ENCODE measurements at places on chromosomes 2 and 18.

- no peak for DNase-seq
Observed at GRCh38 chr2:170436077-170436943, 258.4 kb downstream of the MYO3B start.

- no peak for DNase-seq
Observed at GRCh38 chr2:74441170-74441689, 507 bp downstream of the RTKN start.

GRCh38 chr2:72144632-72145288 lies 2.9 kb downstream of the CYP26B1 start:
- DNase-seq, result no peak

DNA sequence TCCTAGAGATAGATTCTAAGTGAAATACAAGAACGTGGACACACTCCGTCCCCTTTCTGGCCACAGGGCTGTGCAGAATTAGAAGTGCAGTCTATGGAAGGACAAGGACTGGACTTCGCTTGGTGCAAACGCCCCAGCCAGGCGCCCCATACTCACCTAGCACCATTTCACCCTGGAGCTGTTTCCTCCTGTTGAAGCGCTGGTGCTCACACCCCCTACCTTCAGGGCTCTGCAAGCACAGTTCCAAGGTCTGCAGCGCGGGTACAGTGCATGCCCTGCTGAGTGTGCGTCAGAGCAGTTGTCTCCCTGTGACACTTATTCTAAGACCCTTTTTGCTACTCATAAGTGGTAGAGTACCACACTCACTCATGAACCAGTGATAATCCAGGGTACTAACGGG lies 3.0 kb downstream of the HPCAL1 start:
- no peak for DNase-seq

- DNase-seq, result no peak
Observed at GRCh38 chr2:102266204-102266603, 45.2 kb upstream of the IL1RL1 start.

DNA sequence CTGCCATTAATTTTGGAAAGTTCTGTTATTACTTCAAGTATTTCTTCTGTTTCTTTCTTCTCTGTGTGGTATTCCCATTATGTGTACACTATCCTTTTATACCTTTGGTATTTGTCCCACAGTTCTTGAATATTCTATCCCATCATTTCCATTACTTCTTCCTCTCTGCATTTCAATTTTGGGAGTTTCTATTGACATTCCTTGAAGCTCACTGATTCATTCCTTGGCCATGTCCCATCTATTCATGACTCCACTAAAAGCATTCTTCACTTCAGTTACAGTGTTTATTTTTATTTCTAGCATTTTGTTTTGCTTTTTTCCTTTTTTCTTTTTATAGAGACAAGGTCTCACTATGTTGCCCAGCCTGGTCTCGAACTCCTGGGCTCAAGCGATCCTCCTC lies 30.3 kb downstream of the PROC start:
- DNase-seq, result no peak

- DNase-seq, result no peak
Observed at GRCh38 chr2:119857742-119858141, 98.0 kb downstream of the PTPN4 start.

DNA sequence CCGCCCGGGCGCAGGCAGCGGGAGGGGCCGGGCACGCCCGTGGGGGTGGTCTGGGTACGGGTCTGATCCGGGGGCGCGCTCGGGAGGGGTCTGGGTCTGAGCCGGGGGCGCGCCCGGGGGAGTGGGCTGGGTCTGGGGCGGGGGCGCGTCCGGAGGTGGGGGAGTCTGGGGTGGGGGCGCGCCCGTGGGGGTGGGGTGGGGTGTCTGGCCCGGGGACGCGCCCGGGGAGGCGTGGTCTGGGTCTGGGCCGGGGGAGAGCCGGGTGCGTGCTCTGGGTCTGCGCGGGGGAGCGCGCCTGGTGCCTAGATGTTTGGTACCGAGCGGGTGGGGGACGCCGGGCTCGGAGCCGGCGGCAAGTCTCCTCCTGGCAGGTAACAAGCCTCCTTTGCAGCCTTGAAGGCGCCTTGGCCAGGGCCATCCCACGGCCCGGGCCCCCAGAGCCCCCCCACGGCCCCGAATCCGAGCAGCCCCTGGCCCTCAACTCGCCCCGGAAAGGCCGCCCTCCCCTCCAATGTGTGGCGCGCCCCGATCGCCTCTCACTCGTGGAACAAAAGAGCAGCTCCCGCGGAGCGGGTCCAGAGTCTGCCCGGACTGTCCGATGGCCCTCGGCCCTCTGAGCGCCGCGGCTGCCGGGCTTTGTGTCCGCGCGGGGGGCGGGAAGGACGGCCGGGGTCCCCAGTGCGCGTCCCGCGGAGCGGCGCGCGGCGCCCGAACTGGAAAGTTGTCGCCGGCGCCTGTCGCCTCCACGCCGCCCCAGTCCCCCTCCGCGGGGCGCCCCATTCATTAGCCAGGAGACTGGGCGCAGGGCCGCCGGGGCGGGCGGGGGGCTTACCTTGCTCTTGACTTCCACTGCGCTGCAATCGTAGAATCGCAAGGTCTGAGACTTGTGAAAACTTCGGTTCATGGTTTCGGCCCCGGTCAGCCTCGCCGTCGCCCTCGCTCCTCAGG lies 595 bp downstream of the PARD6G start:
- DNase-seq, result no peak

GRCh38 chr2:113010088-113010487 lies 4.8 kb downstream of the IL36A start:
- no peak for DNase-seq

DNA sequence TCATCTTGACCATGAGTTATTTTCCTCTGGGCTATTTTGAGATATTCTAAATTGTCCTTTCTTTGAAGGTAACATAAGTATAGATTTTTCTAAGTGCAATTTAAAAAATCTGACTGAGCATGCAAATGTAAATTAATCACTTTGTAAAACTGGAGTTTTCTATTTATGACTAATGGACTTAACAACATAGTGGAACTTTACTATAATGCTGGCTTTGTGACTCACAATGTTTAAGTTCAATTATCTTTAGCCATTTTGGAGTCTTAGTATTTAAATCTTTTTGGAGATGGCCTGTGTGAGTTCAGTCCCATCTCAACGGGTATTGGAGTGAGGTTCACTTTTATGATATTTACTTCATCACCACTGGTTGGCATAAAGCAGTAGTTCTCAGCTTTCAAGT lies 35.2 kb upstream of the NOSTRIN start:
- no peak for DNase-seq

GRCh38 chr2:158097481-158097880 lies 4.2 kb upstream of the UPP2 start:
- DNase-seq, result no peak

- no peak for DNase-seq
Observed at GRCh38 chr2:207734264-207734635, 22.8 kb downstream of the CCNYL1 start.

GRCh38 chr2:121084130-121084680 lies 200.8 kb downstream of the TFCP2L1 start:
- DNase-seq, result no peak

GRCh38 chr2:128320192-128320905 lies 1.7 kb upstream of the HS6ST1 start:
- no peak for DNase-seq

GRCh38 chr2:190791347-190791975 lies 89.2 kb upstream of the GLS start:
- DNase-seq, result no peak

- no peak for DNase-seq
Observed at GRCh38 chr2:25619185-25619584, 54.2 kb downstream of the DTNB start.

DNA sequence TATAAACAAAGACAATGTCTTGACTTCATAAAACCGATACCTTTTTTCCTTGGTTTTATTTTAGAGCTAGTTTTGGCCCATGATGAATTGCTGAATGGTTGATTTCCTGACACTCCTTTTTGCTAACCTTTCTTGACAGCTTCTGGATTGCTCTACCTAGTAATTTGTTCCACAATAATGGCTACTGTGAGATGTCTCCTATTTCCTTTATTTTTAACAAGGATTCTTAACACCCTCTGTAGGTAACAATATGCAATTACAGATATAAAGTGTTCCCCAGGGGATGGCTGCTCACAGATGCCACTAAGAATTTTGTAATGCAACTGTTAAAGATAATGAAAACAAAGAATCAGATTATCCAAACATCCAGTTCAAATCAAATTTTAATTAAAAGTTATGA lies 100.8 kb upstream of the ATP5MC3 start:
- peak; percentile 12 for DNase-seq

DNA sequence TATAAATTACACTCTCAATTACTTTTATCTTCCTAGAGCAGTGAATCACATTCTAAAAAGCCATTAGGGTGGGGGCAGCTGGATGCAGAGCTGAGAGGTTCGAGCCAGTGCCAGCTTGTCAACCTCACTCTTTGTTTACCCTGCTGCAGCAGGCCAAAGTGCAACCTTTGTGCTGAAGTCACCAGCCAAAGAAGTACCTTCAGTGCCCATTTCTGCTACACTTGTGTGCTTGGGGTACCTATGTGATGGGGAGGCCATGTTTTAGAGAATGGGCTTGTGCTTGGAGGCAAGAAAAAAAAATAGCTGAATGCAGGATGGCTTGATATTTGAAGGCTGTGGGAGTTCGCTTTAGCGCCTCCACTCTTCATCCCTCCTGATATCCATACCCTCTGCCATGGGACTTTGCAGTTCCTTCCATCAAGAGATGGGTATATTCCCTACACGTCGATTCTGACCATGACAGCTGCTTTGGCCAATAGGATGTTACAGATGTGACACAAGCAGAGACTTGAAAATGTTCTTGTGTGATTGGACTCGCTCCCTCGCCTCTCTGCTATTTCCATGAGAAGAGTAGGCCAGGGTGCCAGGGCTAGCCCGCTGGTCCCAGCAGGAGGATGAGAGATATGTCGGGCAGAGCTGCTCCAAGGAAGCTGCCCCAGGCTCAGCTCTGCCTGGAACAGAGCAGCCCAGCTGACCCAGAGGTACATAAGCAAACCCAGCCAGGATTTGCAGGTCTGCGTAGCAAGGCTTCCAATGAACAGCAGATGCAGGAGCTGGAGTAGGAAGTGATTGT lies 12.7 kb upstream of the FZD5 start:
- DNase-seq, result no peak
